Osteoblast (primary cell): ENCODE measurements at places on chromosomes 4 and X. TPM values are rescaled to one million over a fixed set of nuclear protein-coding genes. Genes with fewer than 3 reads are reported as not detected.
A peak's percentile ranks its signal among the peaks of the same experiment; 100 is the strongest.

DNA sequence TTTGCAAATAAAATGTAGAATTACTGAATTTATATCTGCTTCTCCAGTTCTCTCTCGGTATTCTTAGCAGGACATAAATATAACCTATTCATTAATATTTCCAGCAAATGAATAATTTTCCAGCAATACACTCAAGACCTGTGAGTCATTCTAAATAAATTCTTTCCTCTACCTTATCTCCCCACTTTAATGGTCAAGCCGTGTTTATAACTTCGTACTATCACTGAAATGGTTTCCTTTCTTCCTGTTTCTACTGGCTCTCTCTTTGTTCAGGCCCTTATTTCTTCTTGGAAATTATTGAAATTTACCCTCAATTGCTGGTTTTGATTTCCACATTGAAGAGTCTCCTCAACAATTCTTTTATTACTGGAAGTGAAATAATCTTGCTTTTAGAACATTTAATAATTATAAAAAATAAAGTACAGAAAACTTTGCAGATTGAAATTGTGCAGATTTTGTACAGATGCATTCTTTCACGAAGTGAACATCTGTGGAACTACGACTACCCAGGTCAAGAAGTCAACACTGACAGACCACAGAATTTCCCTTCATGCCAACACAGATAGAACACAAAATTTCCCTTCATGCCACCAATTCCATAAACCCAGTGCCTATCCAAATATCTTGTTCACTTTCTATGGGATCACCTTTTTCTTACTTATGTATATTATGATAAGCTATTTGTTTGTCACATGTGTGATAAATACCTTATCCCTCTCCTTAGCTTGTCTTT lies 205.7 kb downstream of the FAT4 start:
- DNase-seq = no peak
- no peaks in the 10 kb centered on the region for H3K27me3 ChIP-seq
- no peak overlapping the region for H3K4me3 ChIP-seq
- H3K27ac ChIP-seq = no peak overlapping the region
- H3K36me3 ChIP-seq = no peaks in the 10 kb centered on the region

DNA sequence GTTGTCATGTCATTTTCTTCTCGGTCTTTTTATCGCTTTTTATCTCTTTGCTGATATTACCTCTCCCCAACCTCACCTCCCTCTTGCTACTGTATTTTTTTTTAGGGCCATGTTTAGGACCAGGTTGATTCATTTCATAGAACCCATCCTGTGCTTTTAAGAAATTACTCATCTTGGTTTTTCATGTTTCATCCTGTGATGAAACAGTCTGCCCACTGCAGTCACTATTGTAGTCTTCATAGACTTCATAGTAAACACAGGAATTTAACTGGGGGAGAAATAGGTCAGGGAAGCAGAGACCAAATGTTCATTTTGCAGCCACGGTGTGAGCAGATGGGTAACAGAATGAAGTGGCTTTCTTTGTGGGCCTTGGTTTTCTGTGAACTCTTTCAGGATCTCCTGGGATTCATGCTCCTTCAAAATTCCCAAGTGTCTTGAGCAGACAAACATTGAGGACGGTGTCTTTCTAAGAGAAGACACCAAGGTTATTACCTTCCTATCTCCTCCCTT lies 161.8 kb downstream of the NAA11 start:
- H3K36me3 ChIP-seq = no peaks in the 10 kb centered on the region
- H3K4me3 ChIP-seq = no peak overlapping the region
- H3K27me3 ChIP-seq = no peaks in the 10 kb centered on the region
- no peak overlapping the region for H3K27ac ChIP-seq
- H3K4me1 ChIP-seq = no peaks in the 10 kb centered on the region

DNA sequence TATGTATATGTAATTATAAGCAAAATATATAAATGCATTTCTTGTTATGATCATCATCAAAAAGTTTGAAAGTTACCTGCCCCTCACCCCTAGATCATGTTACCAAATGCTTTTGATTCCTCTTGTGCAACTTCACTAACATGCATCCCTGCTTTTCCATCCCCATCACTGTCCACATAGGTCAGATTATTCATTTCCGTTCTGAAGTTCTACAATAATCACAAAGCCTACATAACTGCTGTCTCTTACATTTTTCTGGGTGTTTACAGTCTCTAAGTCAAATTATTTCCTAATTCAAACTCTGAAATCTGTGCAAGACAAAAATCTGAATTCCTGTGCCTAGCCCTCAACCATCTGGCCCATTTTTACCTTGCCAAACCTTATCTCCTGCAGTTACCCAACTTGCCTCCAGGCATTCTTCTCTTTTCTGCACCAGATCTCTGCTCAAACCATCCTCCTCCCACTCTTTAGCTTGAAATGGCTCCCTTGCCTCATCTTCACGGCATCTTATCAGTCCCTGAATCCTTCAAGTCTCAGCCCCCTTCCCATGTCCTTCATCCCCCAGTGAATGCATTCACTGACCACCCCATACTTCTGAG lies 42.4 kb upstream of the SLC39A8 start:
- H3K27me3 ChIP-seq = peaks cover 8% of the 10 kb centered on the region
- no peak for DNase-seq
- H3K4me3 ChIP-seq = no peak overlapping the region
- H3K27ac ChIP-seq = no peak overlapping the region

GRCh38 chr4:6248394-6248793 lies 21.3 kb upstream of the WFS1 start:
- H3K36me3 ChIP-seq = no peaks in the 10 kb centered on the region
- no peak overlapping the region for H3K27ac ChIP-seq
- no peaks in the 10 kb centered on the region for H3K4me1 ChIP-seq
- DNase-seq = no peak

DNA sequence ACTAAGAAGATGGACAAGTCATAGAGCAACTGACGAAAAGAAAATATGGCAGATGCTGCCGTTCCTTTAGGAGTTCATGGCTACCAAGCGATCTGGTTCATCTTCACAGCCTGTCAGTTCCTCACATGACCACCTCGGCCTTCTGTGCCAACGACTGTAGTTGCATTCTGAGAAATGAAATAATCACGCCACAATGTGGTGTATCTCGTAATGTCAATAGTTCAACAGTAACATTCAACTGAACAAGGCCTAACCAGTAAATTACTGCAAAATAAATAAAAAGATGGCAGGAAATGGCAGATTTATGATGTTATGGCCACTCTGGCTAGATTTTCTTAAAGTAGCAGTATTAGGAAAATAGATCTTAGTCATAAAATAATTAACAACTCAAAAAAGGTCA lies 4.4 kb downstream of the GPRIN3 start:
- H3K27ac ChIP-seq = no peak overlapping the region
- peaks cover 43% of the 10 kb centered on the region for H3K27me3 ChIP-seq
- no peaks in the 10 kb centered on the region for H3K36me3 ChIP-seq
- H3K4me1 ChIP-seq = no peaks in the 10 kb centered on the region
- DNase-seq = peak; percentile 47
- no peak overlapping the region for H3K4me3 ChIP-seq

GRCh38 chr4:30208731-30209435 lies 511.3 kb upstream of the PCDH7 start:
- H3K27me3 ChIP-seq = no peaks in the 10 kb centered on the region
- no peak overlapping the region for H3K27ac ChIP-seq
- no peak overlapping the region for H3K4me3 ChIP-seq
- H3K36me3 ChIP-seq = no peaks in the 10 kb centered on the region
- no peaks in the 10 kb centered on the region for H3K4me1 ChIP-seq
- no peak for DNase-seq

DNA sequence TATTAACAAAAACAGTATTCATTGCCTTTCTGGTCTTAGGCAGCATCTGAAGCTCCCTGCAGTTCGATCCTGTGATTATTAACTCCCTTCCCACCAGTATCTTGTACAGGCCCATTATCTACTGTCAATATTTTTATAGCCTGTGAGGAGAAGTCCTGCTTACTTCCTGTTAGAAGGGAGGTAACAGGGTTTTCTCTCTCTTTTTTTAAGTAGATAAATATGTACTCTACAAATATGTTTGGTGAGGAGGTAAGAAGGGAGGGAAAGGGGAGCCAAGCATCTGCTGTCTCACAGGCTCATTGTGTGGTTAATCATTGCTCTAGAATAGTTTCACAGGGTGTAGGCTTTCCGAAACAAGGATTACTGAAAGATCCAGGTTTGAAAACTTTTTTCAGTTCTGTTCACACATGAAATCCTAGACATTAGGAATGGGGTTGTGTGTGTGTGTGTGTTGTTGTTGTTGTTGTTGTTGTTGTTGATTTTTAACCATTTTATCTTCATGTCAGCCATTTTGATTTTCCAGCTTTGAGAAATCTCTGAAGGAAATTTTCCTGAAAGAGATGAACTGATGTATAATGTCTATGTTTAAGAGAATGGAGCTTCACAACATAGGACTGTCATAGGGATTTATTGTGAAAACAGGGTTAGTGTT lies 14.2 kb downstream of the ATOH1 start:
- H3K4me1 ChIP-seq = no peaks in the 10 kb centered on the region
- no peak for DNase-seq
- no peaks in the 10 kb centered on the region for H3K27me3 ChIP-seq
- H3K27ac ChIP-seq = no peak overlapping the region

- no peak overlapping the region for H3K27ac ChIP-seq
- H3K27me3 ChIP-seq = no peaks in the 10 kb centered on the region
- H3K4me3 ChIP-seq = no peak overlapping the region
These were observed 25.0 kb downstream of the TLR6 start for GRCh38 chr4:38831653-38832052.

- DNase-seq = no peak
- no peaks in the 10 kb centered on the region for H3K36me3 ChIP-seq
- no peak overlapping the region for H3K27ac ChIP-seq
- no peaks in the 10 kb centered on the region for H3K27me3 ChIP-seq
These were observed 909.8 kb upstream of the FTHL17 start for GRCh38 chrX:31981546-31982062.

- H3K4me1 ChIP-seq = peaks cover 9% of the 10 kb centered on the region
- H3K4me3 ChIP-seq = no peak overlapping the region
- H3K36me3 ChIP-seq = peaks cover 12% of the 10 kb centered on the region
- H3K27ac ChIP-seq = no peak overlapping the region
These were observed 2.2 kb downstream of the EMD start for GRCh38 chrX:154381271-154381670.

Gene CSAG3
- not detected in 2 replicates for total RNA-seq

Gene FAM13A
- total RNA-seq = 18.6 and 18.8 TPM in 2 replicates
